Kidney tubule cell (primary cell): ENCODE measurements at places on chromosomes 7 and 10.

DNA sequence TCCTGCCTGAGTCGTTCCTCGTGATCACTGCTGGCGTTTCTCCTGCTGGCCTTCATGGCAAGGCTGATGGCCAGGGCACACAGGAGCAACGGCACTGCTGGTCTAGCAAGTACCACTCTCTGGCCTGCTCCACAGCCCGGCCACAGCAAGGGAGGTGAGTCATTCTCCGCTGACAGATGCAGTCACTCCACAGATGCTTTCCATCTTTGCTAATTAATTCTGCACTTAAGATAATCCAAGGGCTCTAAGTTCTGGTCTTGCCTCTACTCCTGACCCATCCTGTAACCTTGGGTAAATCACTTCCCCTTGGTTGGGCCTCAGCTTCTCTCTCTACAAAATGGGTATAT lies 244.4 kb downstream of the RPS24 start:
- DNase-seq: no peak

- DNase-seq: no peak
These were observed 420.5 kb downstream of the RPS24 start for GRCh38 chr10:78454123-78454645.

DNA sequence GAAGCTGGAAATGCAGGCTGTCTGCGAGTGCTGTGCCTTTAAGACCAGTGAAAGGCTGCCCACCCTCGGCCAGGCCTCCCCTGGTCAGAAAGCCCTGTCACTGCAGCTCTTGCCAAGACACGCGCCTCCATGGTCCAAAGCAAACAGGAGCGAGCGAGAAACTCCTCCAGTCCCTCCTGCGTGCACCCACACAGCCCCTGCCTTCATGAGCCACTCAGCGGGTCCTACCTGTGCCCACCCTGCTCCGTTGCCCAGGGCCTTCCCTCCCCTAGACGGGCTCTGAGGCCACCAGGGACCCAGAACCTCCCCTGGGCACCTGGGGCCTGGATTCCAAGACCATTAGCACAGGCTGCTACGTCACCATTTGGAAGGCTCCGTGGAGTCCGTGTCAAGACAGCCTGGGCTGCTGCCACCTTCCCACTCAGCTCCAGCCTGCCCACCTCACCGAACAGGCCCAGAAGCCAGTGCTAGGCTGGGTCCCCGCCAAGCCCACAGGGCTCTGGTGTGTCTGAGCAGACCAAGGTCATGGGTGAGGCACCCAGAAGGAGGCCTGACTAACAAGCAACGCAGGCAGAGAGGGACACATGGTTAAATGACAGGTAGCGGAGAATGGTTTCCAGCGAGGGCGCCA lies 144.5 kb downstream of the NEURL1 start:
- no peak for DNase-seq

GRCh38 chr7:48147078-48147591 lies 24.1 kb upstream of the ABCA13 start:
- peak; percentile 43 for DNase-seq

DNA sequence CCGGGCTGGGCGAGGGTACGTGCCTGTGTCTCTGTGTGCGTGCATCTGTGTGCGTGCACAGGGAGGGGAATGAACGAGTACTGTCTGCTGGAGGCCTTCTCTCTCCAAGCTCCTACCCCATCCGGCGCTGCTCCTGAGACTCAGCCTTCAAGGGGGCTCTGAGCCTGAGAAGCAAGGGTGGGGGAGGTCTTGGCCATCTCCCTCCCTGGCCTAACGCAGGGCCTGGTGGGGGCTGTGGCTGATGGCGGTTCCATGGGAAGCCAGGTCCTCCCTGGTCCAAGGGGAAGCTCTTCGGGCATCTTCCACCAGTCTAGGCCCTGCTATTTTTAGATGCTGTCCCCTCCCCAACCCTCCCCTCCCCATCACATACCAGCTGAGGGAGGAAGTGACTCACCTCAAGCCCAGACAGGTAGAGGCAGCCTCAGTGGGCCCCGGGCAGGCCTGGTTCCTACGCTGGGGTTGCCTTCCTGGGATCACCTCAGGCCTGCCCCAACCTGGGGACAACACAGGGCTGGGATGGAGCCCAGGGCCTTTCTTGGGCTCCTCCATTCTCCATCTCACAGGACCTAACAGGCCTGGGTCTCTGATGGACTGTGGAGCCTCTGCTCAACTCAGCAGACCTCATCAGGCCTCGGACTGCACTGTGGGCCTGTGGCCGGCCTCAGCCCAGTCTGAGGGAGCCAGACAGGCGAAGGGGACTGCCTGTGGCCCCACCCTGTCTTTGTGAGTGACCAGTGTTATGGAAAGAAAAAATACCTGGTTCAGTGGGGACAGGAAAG lies 32.2 kb downstream of the DNAJB12 start:
- DNase-seq: peak; percentile 60

GRCh38 chr7:92456236-92456635 lies 9.0 kb downstream of the GATAD1 start:
- peak; percentile 10 for DNase-seq

- no peak for DNase-seq
These were observed 358.8 kb downstream of the CALN1 start for GRCh38 chr7:72053292-72053691.

DNA sequence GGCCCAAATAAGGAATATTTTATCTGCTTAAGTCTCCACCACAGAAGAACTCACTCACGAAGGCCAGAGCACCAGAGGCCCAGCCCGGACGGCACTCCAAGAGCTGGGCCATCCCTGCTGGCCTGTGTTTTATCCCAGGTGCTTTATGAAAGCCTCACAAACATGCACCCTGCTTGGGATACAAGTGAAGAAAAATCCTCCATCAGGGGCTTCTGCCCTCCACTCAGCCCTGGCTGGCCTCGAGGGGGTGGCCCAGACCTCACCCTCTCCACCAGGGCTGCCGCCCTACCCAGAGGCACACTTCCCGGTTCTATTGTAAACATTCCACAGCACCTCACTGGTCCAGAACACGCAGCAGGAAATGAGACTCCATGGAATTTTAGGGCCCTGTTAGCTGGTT lies 19.8 kb upstream of the DNAAF5 start:
- DNase-seq: no peak

- DNase-seq: no peak
These were observed 11.6 kb upstream of the LIPF start for GRCh38 chr10:88652616-88653015.

DNA sequence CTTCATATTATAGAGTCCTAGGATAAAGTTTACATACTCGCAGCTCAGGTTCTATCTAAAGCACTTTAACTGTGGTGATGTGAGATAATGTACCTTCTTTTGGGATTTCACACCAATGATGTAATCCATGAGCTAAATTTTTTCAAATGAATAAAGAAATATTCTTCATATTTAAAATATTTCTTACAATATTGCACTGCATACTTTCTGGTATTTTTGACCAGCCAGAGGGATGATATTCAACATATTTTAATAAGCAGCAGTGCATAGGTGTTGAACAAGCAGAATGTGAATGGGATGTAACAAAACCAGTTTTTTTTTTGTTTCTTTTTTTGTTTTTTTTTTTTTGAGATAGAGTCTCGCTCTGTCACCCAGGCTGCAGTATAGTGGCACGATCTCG lies 73.2 kb upstream of the TRIM24 start:
- DNase-seq: no peak

GRCh38 chr10:104208730-104209129 lies 23.4 kb downstream of the CFAP43 start:
- no peak for DNase-seq

GRCh38 chr7:12327922-12328321 lies 75.7 kb downstream of the VWDE start:
- DNase-seq: no peak

GRCh38 chr7:33547880-33548279 lies 357.5 kb upstream of the BMPER start:
- no peak for DNase-seq

- no peak for DNase-seq
These were observed 139.5 kb upstream of the FERD3L start for GRCh38 chr7:19284596-19285300.

GRCh38 chr7:82595176-82595575 lies 151.6 kb upstream of the CACNA2D1 start:
- DNase-seq: no peak

DNA sequence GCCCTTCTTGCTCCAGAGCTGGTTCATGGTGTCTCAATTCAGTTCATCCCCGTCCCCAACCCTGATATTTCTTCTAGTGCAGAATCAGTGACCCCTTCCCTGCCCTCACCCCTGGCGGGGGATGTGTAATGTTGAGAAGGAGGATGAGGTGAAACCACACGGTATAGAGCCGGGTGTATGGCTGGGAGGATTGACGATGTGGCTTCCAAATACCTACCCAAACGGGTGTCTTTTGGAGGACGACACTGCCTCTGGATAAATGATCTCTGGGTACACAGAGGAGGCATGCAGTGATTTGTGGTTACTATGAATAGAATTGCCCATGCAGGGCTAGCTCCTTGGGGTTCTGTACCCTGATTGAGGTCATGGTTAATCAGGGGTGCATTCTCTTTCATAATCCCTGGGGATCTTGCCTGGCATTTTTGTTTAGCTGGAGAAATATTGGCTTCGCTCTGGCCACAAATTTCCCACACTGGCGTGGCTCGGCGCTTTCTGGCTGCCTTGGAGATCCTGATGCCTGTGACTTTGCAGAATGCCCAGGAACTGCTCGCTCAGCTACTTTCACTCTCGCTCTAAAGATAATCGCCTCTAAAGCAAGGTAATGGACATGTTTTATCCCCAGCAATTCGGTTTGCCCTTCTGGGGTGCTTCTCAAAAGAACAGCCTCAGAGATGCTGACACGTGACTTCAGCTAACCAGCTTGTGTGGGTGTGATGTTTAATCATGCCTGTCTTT lies 89.2 kb downstream of the RBM20 start:
- peak; percentile 33 for DNase-seq

DNA sequence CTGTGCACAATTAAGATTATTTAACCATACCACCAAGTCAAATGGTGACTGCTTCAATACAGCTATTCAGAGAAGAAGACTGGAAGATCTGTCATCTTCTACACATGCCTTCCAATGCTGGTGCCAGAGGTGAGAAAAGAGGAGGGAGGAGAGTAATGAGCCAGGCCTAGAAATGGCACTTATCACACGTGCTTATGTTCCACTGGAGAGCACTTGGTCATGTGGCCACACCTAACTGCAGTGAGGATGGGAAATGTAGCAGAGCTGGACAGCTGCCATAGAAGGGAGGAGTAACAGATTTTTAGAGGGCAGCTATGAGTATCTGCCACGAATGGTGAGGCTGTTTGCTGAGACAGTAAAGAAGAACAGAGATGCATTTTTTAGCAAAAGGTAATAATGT lies 77.1 kb downstream of the MPLKIP start:
- DNase-seq: peak; percentile 13

DNA sequence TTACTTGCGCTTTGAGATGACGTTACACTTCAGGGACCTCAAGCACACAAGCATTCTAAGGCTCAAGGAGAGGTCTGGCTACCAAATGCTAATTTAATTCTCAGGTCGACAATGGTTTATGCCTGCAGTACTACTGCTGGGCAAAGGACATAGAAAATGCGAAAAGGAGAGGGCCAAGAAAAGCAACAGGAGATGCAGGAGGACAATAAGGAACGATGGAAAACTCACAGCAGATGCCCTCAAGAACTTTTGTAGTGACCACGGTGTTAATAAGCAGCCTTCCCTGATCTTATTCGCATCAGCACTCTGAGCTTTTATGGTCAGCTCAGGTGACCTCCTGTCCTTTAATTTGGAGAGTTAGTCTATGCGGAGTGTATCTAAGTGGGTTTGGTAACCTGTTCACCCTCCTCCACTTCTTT lies 146.3 kb downstream of the GPR85 start:
- DNase-seq: no peak

GRCh38 chr10:43976292-43976691 lies 327.6 kb upstream of the ZNF32 start:
- DNase-seq: no peak

GRCh38 chr10:74502963-74503608 lies 323.3 kb upstream of the KAT6B start:
- DNase-seq: peak; percentile 4

DNA sequence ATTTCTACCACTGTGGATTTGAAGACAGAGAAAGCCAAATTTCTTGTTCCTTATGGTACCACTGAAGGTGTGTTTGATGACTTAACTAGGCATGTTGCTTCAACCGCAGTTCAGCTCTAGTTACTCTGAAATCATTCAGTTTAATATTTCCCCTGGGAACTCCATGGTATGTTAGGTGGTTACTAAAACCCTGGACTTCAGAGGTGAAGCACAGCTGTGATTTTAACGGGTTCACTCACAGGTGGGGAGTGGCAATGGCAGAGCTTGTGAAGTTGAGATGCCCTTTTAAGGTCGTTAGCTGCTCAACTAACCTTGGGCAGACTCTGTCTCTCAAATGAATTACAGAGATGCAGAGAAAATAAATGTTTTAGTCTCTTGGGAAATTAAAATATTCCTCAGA lies 163.6 kb upstream of the PHYHIPL start:
- peak; percentile 72 for DNase-seq
